ENCODE measurements at places on chromosomes 5 and 9.

- DNase-seq: no peak
Observed at GRCh38 chr9:68437785-68438184, 81.4 kb downstream of the PGM5 start.

DNA sequence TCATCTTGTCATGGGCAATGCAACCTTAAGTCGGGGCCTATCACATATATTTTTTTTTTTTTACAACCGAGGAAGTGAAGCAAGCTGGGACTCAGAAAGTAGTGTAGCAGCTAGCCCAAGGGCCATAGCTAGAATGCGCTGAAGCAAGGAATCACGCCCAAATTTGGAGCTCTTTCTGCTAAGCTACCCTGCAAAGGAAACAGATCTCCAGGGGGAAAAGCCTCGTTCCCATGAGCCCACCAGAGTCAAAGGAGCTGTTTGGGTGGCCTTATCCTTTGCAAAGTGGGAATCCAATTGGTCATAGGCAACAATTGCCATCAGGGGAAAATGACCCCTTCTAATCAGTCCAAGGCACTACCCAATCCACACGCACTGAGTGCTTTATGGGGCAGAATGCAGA, 390.4 kb downstream of the EBF1 start:
- DNase-seq: no peak

DNA sequence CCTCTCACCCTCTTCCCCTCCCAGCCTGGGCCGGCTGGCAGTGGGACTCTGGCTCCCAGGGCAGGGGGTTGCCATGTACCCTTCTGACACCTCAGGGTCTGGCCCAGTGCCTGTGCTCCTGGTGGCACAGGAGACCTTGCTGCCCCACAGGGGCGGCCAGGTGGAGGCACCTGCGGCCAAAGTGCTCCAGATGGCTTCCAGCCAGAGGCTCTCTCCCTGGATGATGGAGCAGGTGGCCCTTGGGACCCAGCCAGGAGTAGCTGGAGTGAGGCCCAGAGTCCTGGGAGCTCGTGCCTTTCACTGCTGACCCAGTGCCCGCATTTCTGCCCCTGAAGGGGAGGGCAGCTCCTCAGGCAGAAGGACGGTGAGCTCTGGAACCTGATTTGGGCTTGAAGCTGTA, 87.3 kb downstream of the NTNG2 start:
- DNase-seq: no peak

GRCh38 chr5:31626156-31626555, 12.8 kb upstream of the PDZD2 start:
- DNase-seq: no peak

- no peak for DNase-seq
Observed at GRCh38 chr5:15243301-15244020, 256.5 kb upstream of the FBXL7 start.

DNA sequence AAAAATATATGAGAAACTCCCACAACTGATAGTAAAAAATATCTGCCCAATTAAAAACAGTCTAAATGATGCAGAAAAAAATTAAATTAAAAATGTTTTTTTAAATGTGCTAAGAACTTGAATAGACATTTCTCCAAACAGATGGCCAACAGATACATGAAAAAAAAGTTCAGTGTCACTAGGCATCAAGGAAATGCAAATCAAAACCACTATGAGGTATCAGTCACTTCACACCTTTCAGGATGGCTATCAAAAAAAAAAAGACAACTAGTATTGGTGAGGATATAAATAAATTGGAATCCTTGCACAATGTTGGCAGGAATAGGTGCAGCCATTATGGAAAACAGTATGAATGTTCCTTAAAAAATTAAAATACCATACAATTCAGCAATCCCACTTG, 16.6 kb downstream of the ZNF131 start:
- DNase-seq: no peak

- DNase-seq: no peak
Observed at GRCh38 chr5:118430076-118430475, 558.3 kb downstream of the DTWD2 start.

GRCh38 chr5:107456281-107456715, 214.4 kb downstream of the EFNA5 start:
- DNase-seq: no peak

DNA sequence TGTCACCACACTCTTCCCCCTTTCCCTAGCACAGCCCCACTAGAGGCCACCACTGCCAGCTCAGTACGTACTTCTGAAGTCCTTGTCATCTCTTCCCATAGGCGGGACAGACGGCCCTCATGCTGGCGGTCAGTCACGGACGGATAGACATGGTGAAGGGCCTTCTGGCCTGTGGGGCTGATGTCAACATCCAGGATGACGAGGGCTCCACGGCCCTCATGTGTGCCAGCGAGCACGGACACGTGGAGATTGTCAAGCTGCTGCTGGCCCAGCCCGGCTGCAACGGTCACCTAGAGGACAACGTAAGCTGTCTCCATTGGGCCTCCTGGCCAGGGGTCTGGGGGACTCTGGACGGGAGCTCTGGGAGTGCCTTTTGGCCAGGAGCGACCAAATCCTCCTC, 99.4 kb upstream of the DMRT1 start:
- no peak for DNase-seq

GRCh38 chr9:27548055-27548741, 18.6 kb upstream of the MOB3B start:
- peak; percentile 15 for DNase-seq

GRCh38 chr5:8729437-8729836, 816.4 kb downstream of the SEMA5A start:
- no peak for DNase-seq

DNA sequence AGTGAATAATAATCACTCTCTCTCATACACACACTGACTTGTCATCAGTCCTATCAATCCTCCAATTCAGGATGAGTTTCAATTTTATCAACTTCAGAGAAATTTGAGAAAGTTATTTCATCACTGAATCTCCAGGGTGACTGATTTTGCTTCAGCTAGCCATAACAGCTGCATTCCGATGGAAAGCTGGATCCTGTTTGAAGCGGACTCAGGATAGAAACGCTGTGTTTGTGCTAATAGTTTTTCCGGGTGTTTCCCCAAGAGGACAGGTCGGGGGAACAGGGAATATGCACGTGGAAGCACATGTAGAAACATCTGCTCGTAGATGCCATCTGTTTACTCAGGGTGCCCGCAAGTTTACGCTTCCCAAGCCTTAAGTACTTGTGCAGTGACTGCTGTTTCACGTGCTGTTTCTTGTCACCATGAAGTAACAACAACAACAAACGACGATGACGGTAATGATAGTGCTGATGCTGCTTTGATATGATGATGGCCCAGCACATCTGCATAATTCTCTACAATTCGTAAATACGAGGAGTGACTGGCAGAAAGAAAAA, 263.7 kb upstream of the DAPK1 start:
- DNase-seq: no peak

GRCh38 chr5:96763026-96763425, 44.7 kb downstream of the ERAP1 start:
- no peak for DNase-seq

GRCh38 chr5:39761199-39761950, 336.6 kb upstream of the DAB2 start:
- DNase-seq: no peak

GRCh38 chr9:7174884-7175283, 417.1 kb downstream of the KDM4C start:
- DNase-seq: no peak

- no peak for DNase-seq
Observed at GRCh38 chr5:139635606-139636206, 12.4 kb upstream of the CXXC5 start.

- no peak for DNase-seq
Observed at GRCh38 chr9:4590430-4591122, 71.5 kb upstream of the PLPP6 start.

DNA sequence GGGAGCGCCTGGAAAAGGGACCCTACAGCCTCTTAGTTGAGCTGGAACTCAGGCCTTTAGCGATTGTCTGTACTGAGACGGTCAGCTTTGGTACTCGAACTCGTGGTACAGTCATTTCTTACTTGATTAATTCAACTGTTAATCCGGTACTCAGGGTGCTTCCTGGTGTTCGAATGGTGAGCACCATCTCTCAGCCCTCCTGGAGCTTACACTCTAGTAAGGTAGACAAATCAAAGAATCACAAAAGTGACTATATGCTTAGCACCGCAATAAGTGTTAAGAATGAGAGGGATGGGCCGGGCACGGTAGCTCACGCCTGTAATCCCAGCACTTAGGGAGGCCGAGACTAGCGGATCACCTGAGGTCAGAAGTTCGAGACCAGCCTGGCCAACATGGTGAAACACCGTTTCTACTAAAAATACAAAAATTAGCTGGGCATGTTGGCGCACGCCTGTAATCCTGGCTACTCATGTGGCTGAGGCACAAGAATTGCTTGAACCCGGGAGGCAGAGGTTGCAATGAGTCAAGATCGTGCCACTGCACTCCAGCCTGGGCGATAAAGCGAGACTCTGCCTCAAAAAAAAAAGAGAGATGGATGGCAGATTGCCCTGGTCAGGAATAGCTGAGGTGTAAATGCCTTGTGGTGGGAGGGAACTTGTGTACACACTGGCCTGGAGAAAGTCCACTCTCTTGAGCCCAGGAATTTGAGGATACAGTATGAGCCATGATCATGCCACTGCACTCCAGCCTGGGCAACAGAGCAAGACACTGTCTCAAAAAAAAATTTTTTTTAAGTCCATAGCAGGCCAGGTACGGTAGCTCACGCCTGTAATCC, 981 bp downstream of the TCOF1 start:
- DNase-seq: no peak

DNA sequence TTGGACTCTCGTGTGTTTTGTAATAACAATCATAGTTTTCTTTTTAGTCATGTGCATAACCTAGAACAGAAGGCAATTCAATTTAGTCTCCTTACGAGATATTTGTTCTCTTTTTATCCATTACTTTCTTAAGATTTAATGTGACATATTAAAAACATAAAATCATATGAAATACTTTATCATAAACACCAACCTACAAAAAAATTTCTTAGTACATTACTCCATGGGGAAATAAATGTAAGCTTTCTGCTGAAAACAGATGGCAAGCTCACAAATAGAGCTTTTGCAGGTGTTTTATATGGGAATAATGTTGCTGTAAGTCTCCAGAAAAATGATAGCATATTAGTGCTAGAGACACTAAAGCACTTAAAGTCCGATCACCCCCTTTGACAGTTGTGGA, 1035.2 kb upstream of the ARRDC3 start:
- DNase-seq: no peak

DNA sequence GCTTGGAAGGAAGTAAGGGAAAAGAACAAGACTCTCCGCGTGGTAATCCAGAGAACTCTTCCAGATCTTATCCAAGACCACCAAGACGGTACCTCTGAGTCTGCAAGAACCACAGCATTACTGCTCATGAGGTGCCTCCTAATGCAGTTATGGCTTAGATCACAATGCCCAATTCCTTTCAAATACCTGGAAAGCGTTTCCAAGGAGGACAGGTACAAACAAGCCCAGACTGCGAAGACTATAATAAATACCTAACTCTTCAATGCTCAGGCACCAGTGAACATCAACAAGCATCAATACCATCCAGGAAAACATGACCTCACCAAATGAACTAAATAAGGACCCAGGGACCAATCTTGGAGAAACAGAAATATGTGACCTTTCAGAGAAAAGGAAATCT, 325.5 kb downstream of the CWC27 start:
- no peak for DNase-seq

DNA sequence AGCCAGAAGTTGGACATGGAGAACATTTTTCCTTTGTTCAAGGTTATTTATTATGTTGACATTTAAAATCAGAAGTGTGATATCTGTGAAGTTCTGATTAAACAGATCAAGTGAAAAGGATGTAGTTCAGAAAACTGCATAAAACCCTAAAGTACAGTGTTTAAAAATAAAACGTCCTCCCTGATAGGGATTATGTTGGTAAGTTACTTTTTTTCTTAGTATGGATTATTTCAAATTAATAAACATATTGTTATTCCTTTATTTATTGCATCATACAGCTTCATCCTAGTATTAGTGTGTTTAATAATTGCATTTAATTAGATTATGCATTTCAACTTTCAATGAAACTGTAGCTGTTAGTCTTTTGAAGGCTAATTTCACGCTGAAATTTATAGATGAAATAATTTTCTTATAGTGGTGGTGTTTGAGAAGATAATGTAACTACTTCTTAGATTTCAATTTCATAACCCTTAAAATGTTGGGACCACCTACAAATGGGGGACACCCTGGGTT, 157.9 kb upstream of the DMRT1 start:
- DNase-seq: no peak

- DNase-seq: peak; percentile 79
Observed at GRCh38 chr9:110257097-110257841, 962 bp upstream of the TXN start.

GRCh38 chr5:58107704-58108103, 352.2 kb downstream of the PLK2 start:
- no peak for DNase-seq

Data from KG1 (cell line).